ENCODE measurements at places on chromosomes 4 and X.

DNA sequence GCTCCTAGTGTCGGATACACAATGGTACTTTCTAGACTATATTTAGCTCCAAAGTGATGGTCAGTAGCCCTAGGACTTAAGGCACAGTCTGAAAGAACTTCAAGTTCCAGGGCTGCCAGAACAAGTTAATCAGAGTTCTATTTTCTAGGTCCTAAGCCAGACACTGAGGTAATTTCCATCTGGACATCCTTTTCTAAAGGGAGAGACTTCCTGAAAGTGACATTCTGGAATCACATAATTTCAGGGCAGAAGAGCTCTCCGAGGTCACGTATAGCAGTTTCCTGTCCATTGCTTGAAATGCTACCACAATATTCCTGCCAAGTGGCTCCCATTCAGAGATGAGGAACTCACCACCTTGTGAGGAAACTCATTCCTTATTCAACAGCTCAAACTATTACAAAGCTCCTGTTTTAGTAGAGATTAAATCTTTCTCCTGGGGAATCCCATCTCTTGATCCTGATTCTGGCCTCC, 117.9 kb downstream of the COL25A1 start:
- DNase-seq = no peak

GRCh38 chr4:177511611-177512010, 69.4 kb upstream of the AGA start:
- no peak for DNase-seq

DNA sequence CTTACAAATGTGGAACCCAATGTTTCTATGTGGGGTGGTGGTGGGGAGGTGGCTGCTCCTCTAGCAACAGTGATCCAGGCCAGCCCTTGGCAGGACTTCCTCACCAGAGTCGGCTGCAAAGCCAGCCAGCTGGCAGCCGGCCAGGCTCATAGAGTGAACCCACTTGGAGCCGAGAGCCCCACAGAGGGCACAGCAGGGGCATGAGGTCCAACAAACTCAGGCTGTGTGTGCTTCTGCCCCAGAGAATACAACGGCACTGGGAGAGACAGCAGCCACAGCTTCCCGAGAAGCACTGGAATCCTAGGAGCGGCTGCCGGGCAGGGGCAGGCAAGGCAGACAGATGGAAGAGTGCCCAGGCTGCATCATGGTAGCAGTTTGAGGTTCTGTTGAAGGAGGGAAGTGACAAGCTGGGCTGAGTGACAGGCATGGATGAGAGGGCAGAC, 23.5 kb upstream of the SOWAHD start:
- DNase-seq = no peak

DNA sequence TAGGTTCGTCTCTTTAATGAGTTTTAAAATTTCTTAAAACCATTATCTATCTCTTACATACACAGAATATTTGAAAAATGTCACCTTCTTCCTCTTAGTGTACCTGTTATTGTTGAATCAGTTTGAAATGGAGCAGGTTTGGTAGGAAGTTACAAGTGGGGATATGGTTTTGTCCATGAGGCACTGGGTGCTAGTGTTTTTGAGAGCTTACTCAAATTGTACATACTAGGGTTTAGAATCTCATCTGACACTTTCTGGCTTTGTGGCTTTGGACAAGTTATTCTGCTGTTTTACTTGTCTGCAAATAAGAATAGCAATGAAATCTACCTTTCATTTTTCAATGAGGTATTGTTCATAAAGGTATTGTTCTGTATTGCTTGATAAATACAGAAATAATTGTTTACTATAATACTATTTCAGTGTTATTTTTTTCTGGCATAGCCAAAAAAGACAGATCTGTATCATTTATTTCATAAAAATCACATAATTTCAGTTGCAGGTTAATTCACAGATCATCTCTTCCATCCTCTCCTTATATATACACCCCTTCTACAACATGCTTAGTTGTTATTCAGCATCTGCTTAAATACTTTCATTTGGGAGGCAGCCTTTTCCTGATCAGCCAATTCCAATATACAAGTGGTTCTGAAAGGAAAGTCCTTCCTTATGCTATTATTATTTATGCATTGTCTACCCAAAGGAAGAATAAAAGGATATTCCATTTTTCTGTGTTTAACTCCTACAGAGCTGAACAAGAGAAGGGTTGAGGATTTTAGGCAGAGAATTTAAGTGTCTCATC, 13.3 kb downstream of the NCAPG start:
- DNase-seq = no peak

DNA sequence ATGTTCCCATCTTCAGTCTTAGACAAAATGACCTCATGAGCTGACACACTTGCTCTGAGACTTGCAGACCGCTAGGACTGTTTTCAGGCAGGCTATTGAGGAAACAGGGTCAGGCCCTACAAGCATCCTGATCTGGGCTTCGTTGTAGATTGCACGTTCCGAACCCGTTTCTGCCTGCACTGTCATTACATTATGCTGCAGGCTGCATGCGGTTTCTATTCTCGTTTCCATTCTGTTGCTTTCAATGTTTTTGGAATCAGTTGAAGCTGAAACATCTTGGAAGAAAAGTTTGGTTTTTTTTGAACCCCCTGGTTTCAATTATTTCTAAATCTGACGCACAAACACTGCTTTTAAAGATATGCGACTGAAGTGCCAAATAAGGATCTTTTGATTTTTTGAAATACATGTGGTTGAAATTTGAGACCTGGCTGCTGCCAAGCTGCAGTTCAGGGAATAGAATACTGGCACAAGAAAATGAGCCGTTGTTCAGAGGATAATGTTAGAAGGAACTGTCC, 716.1 kb upstream of the INTU start:
- DNase-seq = no peak

DNA sequence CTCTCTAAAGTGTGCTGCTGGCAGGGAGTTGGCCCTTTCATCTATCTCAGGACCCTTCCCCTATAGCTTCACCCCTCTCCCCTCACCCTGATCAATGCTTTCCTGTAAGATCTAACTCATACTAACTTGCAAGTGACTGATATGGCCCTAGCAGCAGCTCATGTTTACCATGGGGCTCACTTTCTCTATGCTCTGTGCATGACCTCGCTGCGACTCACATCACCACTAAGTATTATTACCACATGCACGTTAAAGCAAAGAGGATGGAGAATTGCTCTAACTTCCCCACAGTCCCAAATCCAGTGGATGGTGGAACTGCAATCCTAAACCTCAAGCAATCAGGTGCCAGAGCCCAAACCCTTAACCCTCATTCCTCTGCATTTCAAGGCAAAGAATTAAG, 626.6 kb downstream of the MID1IP1 start:
- DNase-seq = no peak

GRCh38 chr4:98728433-98728832, 70.0 kb upstream of the TSPAN5 start:
- no peak for DNase-seq

GRCh38 chr4:88860586-88860985, 163.0 kb upstream of the NAP1L5 start:
- DNase-seq = no peak

DNA sequence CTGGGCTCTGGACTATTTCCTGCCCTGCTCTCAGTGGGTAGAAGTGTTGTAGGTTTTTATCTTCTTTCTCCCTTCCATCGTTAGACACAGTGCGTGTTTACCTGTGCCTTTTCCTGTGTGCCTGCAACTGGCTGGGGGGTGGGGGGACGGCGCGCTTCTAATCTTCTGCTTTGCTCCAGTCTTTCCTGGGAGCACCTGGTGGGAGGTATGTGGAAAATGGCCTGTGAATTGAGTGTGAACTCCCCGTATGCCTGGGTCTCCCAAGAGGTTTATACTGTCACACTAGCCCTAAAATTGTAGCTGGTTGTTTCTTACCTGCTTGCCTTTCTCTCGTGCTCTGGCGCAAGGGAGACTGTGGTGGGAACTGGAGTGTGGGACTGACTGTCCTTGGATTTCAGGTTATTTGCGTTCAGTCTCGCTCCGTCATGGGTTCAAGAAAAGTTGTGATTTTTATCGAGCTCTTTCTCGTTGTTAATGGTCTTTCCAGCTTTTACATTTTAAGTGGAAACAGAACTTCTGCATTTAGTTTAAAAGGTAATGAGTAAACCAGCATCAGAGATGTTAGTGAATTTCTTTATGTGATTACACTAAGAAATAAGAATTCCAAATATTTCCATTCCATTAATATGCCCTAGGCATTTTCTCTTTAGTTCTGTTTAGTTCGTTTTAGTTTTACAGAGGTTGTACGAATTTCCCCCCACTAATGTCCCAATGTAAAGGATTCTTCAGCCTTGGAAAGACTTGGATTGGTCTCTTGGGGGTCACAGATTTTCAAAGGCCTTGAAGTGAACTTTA, 15.3 kb downstream of the MRPL1 start:
- DNase-seq = no peak

DNA sequence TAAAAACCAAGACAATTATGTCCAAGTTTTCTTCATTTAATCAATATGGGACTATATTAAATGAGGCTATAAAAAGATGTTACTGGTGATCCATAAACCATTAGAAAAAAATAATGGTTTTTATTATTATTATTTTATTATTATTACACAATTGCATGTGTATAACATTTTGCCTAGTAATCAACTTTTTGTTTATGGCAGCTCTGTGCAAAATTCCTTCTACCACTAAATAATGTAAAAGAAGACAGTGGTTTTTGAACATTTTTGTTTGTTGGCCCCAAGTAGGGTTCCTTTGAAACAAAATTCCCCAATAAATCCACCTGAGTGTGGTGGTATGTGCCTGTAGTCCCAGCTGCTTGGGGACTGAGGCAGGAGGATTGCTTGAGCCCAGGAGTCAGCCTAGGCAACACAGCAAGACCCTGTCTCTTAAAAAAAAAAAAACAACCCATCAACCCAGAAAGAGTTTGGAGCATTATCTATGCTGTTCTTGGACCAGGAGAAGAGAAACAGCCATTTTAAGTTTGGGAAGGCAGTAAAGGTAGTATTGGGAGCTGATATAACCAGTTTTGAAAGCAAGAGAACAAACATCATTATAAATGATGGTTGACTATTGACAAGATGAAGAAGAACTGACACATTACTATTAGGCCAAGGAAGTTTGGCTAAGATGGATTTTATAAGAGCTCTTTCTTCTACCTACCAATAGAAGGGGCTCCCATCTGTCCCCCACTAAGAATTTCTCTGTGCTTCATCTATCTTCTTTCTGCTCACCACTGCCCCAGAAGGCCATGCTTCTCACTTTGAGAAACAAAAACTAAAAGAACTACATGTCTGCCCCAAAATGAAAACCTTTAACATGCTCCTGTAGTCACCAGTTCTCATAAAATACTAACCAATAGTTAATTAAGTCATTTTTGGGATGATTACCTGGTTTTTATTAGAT, 2.2 kb downstream of the TMEM156 start:
- peak; percentile 10 for DNase-seq

DNA sequence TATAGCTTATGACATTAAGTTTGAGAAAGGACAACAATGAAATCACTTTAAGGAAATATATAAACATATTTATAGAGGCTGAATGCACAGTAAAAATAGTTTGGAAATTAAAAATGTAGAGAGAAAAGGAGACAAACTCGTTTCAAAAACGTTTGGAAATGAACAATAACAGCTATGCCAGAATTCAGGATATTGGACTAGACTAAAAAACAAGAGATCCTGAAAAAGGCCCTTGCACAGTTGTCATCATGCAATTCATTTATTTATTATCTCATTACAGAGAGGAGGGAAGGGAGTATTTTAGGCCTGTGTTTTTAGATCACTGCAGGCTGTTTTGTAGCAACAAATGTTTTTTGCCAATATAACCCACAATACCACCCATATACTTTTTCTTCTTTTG, 527.2 kb downstream of the ADGRL3 start:
- DNase-seq = no peak

- DNase-seq = no peak
Measured at GRCh38 chrX:31092970-31093638, 21.3 kb upstream of the FTHL17 start.

GRCh38 chr4:3241898-3242524, 6.9 kb upstream of the MSANTD1 start:
- DNase-seq = no peak

- no peak for DNase-seq
Measured at GRCh38 chrX:74540635-74541249, 73.7 kb downstream of the RLIM start.

DNA sequence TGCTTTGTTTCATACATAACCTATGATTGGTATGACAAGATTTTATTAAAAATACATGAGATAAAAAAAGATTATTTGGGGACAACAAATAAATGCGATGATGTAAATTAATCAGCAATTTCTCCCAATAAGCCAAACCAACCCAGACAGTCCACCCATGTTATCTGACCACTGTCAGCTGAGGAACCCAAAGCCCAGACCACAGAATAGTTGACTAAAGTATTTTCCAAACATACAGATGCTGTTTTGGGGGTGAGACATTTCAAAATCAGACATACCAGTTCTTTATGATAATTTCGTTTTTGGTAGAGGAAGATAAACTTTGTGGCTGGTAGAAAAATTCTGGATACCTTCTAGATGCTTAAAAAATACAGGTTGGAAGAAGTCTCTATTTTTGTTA, 650.8 kb upstream of the FAM241A start:
- DNase-seq = no peak

GRCh38 chrX:74293343-74293946, 10.5 kb upstream of the ZCCHC13 start:
- DNase-seq = peak; percentile 78

GRCh38 chr4:67480810-67481209, 64.5 kb downstream of the CENPC start:
- DNase-seq = no peak

GRCh38 chr4:163662768-163663167, 168.3 kb downstream of the TMA16 start:
- DNase-seq = no peak

All from CD8-positive, alpha-beta memory T cell (primary cell).